ENCODE measurements at places on chromosomes 4 and X.

DNA sequence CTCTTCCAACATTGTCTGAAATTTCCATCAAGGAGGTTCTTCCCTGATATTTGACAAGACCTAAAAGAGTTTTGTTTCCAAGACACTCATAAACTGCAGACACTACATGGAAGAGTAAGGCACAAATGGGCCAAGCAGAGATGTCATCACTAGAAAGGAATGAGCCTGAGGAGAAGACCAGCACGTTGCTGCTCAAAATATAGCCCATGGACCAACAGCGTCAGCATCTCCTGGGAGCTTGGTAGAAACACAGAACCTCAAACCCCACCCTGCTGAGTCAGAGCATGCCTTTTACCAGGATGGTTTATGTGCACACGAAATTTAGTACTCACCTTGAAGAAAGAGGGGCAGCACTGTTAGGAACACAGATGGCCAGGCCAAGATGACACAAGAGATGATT is 128.7 kb upstream of the MID1 start:
- no peak for DNase-seq

DNA sequence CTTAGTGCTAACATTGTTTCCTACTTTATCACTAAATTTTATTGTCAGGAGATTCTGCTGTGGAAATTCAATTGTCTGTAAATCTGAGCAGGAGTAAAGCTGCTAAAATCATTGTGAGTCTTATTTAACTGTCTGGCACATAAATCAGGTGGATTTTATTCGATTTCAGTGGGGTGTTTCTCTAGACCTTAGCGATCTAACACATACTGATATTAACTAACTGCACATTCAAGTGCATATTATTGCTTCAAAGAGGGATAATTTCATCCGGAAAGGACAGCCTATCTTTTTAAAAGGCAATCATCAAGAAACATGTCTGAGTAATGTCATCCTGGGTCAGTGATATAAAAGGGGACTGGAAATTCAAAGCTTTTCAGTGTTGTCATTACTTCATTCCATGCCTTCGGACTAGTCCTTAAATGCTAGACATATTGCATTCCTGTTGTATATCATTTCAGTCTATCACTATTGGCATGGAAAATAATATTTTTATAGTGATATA is 388.7 kb downstream of the PCDH10 start:
- DNase-seq: no peak

GRCh38 chr4:88219099-88219498 is 60.7 kb upstream of the ABCG2 start:
- DNase-seq: peak; percentile 36

GRCh38 chrX:96615448-96615847 is 69.2 kb upstream of the DIAPH2 start:
- DNase-seq: no peak

DNA sequence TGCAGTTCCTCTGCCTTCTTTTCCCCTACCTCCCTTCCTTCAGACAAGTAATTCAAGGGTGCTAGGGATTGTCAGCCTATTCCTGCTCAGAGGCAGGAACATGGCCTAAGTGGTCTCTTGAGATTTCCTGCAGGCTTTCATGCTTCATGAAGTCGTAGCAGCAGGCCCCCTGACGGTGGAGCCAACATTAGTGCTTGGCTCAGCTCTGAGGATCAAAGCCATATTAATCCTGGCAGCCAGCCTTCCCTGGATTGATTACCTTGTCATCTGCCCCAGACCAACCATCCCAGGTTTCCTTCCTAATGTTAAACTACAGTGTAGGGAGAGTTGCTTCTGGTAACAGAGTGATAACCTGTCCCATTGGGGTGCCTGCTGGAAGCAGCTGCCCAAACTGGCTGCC is 84.1 kb downstream of the SLC16A2 start:
- DNase-seq: peak; percentile 21

- no peak for DNase-seq
Measured at GRCh38 chrX:153621949-153622598, 23.1 kb upstream of the CCNQ start.

- DNase-seq: no peak
Measured at GRCh38 chr4:4856071-4857000, 3.1 kb upstream of the MSX1 start.

DNA sequence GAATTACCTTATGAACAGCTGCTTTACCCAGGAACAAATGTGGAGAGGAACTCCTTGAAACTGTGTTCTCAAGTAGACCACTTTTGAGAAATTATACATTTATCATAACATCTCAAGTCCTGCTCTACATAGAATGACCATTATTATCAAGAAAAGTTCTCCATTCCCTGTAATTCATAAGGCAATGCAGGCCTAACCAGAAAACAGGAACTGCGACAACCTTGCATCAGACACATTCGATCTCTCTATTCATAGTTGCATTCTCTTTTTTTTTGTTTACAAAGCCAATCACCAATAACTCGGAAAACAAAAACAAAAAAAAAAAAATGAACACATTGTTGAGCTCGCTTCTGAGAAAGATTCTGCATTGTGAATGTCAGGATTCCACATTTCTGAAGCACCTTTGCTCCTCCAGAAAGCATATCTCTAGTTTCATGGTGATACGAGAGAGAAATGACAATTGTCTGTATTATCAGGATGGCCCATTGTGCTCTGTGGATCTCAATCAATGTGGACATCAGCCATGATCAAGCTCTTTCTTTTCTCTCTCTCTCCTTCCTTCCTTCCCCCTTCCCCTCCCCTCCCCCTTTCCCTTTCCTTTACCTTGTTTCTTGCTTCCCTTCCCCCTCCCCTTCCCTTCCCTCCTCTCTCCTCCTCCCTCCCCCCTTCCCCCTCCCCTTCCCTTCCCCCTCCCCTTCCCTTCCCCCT is 32.4 kb upstream of the CD99 start:
- no peak for DNase-seq

DNA sequence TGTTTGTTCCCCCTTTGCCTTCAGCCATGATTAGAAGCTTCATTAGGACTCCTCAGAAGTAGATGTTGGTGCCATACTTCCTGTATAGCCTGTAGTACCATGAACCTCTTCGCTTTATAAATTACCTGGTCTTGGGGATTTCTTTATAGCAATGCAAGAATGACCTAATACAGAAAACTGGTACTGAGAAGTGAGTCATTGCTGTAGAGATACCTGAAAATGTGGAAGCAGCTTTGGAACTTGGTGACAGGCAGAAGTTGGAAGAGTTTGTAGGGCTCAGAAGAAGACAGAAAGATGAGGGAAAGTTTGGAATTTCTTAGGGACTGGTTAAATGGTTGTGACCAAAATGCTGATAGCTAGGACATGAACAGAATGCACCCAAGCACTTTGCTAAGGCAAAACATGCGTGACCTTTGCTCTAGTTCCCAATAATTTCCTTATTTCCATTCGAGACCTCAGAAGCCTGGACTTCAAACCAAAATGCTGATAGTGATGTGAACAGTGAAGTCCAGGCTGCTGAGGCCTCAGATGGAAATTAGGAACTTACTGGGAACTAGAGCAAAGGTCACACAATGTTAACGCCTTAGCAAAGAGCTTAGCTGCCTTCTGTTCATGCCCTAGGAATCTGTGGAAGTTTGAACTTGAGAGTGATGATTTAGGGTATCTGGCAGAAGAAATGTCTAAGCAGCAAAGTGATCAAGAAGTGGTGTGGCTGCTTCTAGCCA is 3.0 kb upstream of the USP46 start:
- no peak for DNase-seq

GRCh38 chr4:113645771-113646441 is 115.6 kb downstream of the CAMK2D start:
- peak; percentile 22 for DNase-seq

DNA sequence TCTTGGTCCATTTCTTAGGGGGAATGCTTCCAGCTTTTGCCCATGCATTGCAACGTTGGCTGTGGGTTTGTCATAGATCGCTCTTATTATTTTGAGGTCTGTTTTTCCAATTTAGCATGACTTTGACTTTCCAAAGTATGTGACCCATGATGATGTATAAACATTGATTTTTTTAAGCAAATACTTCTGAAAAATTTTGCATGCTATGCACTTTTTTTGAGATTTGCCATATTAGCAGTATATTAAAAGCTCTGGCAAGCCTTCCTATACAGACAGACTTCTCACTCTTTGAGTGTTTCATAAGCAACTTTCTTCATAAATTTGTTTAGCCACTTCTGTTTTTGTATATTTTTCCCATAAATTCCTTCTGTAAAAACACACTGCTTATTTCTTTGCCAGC is 746.4 kb upstream of the LCORL start:
- no peak for DNase-seq

DNA sequence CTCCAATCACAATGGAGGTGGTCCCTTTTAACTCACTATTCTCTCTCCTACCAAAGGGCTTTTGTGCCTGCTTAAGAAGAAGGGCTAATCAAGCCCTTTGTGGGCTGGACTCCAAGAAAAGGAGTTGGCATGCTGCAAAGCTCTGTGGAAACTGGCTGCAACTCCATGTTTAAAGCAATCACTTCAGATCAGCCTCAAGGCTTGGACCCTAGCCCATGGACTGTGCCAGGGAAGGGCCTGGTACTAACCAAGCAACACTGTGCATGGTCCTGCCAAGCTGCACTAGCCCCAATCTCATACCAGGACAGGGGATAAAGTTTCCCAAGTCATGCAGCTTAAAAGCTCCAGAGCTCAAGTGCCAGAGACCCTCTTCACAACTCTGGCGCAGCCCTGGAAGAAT is 86.7 kb downstream of the ATP8A1 start:
- DNase-seq: no peak

- DNase-seq: no peak
Measured at GRCh38 chr4:77586951-77587383, 18.7 kb upstream of the CXCL13 start.

DNA sequence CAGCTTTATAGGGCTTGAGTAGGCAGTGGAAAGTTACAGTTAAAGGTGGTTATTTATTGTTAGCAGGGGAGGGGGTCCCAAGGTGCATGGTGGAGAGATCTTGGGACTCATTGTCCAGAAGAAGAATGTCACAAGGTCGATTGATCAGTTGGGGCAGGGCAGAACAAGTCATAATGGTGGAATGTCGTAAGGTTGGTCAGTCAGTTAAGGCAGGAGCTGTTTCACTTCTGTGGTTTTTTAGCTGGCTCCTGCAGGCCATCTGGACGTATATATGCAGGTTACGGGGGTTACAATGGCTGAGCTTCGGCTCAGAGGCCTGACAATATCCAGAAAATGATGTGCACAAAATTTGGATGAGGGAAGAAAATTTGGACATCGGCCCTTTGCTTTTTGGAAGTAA is 7.1 kb downstream of the OFD1 start:
- DNase-seq: no peak

- no peak for DNase-seq
Measured at GRCh38 chrX:77114501-77114900, 332.7 kb upstream of the FGF16 start.

DNA sequence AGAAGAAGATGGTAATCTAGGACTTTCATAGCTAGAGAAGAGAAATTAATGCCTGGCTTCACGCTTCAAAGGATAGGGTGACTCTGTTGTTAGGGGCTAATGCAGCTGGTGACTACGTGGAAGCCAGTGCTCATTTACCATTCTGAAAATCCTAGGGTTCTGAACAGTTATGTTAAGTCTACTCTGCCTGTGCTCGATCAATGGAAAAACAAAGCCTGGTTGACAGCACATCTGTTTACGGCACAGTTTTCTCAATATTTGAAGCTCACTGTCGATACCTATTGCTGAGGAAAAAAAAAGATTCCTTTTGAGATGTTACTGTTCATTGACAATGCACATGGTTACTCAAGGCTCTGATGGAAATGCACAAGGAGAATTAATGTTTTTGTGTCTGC is 182.6 kb upstream of the NUDT6 start:
- no peak for DNase-seq

DNA sequence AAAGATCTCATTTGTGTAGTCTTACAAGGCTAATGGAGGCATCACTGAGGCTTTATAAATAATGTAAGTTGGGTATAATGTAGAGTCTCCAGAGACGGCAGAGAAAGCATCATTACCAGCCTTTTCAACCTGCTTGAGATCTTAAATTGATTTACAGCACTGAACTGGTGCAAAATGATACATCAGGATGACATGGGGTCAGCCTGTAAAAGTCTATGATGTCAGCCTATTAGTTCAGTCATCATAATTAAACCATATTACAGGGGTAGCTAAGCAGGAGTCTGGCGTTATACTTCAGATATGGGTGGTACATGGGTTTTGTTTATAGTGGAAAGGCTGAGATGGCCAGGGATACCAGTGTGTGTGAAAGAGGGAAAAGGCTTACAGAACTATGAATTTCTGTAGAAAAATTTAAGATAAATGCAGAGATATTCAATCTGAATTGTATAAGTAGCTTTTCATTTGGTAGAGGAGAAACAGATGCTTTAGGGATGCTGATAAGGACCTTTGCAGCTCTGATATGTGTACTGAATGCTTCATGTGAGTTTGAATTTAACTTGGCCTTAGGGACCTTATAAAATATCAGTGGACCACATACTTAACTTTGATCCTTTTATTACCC is 2.7 kb downstream of the SMAD1 start:
- no peak for DNase-seq
